Activated CD4-positive, alpha-beta T cell treated with anti-CD3 and anti-CD28 coated beads, Interleukin-2, amount 50 U/mL, for 48 hours (primary cell): ENCODE measurements at places on chromosomes 12 and 14.

DNA sequence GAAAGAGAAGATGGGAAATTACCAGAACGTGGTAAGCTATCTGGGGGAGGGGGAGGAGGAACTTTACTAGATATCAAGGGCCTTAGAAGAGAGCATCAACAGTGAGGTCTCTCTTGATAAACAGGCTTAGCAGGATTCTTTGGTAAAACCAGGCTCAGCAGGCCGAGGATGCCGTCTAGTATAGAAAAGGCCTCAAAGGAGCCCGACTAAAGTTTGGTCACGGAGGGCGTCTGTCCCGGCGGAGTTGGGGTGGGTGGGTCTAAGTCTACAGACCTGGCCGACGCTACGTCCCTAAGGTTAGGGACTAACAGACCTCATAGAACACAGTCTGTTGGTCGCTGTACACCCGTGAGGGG lies 538 bp upstream of the TIGAR start:
- no peak for DNase-seq

DNA sequence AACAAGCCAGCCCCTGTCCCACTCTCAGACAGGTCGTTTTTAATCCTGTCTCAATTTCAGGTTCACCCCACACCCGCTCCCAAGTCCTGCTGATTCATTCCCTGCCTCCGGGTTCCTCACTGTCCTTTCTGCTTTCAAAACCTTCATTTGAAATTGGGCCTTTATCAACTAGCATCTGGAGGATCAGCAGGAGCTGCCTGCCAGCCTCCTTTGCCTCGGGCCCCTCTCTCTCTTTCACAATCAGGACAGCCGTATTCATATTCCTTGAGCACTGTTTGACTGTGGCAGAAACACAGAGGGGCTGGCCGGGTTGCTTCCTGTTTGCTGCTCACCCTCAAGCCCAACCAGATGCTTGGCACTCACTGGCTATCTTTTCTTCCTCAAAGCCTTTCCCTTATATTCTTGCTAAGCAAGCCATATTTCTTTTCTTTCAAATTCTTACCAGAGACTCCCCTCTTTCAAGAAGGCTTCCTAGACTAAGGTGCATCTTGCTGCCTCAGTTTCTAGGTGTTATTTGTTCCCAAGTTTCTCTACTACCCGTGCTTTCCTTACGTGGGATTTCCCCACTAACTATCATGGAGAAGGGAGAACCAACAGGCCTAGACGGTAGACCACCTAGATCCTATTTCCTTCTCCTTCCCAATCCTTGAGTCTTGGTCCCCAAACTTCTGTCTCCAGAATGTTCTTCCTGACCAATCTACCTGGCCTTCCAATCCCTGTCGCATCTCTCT lies 3.0 kb downstream of the GALNT6 start:
- no peak for DNase-seq

DNA sequence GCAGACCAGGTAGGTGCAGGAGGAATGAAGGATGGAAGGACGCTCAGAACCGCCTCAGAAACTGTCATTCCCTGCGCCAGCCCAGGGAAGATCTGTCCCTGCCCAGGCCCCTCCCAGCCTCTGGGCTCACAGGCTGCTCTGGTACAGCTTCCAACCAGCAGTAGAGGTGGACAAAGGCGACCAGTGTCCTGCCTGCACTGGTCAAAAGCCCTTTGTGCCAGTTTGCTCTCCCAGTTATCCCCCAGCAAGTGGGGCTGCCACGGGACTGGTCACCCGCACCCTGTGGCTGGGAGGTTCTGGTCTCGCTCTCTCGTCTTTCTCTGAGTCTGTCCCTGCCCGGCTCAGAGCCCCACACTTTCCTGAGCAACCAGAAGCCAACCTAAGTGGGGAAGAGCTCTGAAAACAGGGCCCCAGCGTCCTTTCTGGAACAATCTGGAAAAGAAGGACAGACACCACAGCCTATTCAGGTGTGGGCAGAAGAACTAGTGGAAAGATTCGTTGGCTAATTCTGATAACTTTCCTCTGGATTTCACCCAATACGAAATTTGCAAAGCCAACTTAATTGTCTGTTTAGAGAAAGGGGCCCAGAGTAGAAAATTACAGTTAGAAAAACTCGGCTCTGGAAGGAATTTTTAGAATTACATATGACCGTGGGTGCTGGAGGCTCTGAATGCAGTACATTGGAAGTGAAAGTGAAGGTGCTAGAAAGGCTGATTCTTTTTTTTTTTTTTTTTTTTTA lies 21.7 kb downstream of the SNRNP35 start:
- no peak for DNase-seq

DNA sequence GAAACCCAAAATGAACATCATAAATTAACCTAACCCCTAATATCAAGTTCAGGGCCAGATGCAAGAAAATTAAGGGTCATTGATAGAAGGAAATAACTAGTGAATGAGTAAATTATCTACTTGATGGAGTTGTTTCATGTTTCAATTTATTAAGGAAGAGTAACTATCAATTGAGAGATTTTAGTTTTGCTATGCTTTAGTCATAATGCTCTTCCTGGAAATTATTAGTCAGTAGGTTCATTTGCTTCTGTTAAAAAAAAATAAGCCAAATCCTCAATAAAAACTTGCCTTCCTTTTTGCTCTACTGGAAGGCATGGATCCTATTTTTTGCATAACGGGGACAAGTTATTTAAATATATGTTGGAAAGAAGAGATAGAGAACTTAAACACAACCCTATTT lies 59.0 kb upstream of the HIF1A start:
- no peak for DNase-seq

- no peak for DNase-seq
Measured at GRCh38 chr12:105637470-105637869, 307.0 kb downstream of the C12orf75 start.

DNA sequence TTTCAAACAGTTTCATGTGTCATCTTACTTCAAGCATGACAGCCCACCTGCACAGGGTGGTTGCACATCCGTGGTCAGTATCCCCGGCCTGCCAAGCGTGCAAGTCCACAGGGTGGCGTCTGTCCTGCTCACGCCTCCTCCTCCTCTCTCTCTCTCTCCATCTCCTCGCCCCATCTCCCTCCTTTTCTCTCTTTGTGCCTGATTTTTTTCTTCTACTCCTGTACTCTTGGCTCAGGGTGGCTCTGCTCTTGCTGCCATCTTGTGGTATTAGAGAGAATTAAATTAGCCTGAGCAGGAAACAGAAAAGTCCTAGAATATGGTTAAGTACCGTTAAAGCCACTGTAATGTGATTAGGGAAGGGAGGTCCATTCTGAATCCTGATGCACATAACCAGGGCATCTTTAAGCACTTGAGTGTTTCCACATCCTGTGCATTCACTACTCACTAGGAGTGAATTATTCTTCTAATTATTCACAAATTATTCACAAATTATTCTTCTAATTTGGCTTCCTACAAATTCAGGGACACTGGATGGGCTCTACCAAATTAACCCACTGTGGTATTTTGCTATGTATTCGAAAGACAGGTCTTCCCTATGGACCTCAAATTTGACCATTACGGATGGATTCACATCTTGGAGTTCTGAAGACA lies 25.5 kb upstream of the DTX1 start:
- DNase-seq, result no peak

GRCh38 chr12:45666816-45667215 lies 62.7 kb upstream of the ARID2 start:
- no peak for DNase-seq

DNA sequence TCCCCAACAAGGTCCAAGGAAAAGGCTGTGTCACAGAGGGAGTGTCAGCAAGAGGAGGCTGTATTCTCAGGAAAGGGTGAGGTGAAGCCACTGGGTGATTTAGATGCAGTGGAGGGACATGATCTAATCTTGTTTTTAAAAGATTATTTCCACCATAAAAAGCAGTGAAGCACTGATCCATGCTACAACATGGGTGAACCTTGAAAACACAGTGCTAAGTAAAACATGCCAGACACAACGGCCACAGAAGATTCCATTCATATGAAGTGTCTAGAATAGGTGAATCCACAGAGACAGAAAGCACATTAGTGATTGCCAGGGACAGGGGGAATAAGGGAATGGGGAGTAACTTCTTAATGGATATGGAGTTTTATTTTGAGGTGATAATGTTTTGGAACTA lies 12.8 kb downstream of the RITA1 start:
- no peak for DNase-seq

GRCh38 chr14:94054936-94055335 lies 26.1 kb downstream of the DDX24 start:
- no peak for DNase-seq

DNA sequence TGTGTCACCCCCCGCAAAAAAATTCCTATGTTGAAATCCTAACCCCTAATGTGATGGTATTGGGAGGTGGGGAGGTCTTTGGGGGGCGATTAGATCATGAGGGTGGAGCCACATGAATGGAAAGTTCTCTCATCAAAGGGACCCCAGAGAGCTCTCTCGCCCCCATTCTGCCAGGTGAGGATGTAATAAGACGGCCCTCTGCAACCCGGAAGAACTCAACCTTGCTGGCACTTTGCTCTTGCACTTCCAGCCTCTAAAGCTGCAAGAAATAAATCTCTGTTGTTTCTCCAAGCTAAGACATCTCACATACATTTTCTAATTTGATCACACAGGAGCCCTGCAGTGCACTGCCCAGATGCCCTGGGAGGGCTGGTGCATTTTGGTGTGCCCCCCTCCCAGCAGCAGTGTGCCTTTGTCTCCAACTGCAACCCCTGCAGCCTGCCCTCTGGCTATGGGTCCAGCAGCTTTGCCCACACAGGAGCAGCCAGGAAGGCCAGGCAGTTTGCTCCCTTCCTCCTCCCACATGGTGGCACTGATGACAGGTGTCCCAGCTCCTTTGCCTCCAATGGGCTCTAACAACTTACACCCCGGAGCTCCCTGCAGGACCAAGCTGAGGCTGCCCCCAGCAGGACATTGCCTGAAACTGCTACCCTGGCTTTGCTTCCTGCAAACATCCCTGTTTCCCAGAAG lies 59.3 kb downstream of the C14orf132 start:
- peak; percentile 23 for DNase-seq

- peak; percentile 72 for DNase-seq
Measured at GRCh38 chr14:91405241-91405721, 12.3 kb downstream of the CCDC88C start.

- no peak for DNase-seq
Measured at GRCh38 chr14:93317875-93318807, 14.7 kb downstream of the BTBD7 start.

DNA sequence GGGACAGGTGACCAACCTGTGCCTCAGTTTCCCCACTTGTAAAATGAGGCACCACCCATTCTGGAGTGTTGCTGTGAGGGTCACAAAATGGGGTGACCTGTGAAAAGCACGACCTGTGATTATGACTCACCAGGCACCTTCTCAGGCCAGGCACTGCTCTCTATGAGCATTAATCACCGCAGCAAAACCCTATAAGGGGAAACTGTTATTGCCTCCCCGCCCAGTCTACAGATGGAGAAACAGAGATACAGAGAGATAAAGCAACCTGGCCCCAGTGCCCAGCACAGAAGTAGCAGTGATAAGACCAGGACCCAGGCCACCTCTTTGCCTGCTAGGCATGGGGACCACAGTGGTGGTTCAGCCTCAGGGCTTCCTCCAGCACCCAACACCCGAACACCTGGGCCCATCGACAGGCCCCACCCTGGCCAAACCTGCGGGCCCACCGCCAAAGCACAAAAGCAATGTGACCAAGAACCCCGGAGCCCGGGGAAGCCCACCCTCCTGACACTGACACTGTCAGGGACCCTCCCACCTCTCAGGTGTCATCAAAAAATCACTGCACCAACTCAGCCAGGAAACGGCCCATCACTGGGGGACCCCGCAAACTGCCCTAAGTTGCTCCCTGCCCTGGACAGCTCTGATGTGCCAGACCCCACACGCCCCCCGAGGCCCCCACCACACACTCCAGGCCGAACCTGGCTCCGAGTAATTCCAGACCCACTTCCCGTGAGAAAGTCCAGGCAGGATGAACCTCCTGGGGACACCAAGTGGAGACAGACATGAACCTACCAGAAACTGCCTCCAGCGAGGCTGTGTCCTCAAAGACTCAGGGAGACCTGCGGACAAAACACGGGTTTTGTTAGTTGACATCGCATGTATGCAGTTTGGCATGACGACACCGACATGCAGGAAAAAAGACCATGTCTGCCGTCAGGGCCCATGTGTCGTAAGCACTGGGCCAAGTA lies 32.4 kb downstream of the NCOR2 start:
- DNase-seq, result no peak

DNA sequence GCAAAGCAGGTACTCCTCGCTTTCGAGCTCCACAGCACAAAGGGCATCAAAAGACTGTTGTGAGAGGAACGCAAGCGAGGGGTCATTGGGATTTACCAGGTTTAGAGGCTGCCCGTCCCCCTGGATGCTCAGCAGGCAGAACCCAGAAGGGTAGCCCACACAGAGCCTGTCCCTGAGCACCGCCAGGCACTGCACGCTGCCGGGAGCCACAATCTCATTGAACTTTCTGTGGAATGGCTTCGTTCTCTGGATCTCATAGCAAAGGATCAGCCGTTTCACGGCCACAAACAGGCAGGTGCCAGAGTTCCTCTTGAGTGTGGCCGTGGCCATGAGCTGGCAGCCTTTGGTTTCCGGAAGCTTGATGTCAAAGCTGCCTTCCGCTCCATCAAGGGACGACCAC lies 21.5 kb downstream of the AMN start:
- DNase-seq, result no peak

DNA sequence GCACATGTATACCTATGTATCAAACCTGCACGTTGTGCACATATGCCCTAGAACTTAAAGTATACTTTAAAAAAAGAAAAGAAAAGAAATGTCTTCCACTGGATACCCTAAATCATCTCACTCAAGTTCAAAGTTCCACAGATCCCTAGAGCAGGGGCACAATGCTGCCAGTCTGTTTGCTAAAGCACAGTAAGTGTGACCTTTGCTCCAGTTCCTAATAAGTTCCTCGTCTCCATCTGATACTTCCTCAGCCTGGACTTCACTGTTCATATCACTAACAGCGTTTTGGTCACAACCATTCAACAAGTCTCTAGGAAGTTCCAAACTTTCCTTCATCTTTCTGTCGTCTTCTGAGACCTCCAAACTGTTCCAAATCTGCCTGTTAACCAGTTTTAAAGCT lies 118.3 kb downstream of the BMP4 start:
- DNase-seq, result no peak

- no peak for DNase-seq
Measured at GRCh38 chr14:96979611-96980074, 182.5 kb downstream of the VRK1 start.

DNA sequence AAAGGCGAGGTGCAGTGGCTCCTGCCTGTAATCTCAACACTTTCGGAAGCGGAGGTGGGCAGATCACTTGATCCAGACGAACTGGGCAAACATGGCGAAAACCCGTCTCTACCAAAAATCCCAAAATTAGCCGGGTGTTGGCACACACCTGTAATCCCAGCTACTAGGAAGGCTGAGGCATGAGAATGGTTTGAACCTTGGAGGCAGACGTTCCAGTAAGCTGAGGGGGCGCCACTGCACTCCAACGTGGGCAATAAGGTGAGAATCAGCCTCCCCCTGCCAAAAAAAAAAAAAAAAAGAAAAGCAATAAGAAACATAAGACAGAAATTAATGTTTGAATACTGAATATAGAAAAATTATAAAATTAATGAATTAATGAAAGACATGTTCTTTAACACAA lies 928.7 kb downstream of the LRFN5 start:
- DNase-seq, result no peak

GRCh38 chr14:91752961-91753360 lies 21.1 kb upstream of the CATSPERB start:
- no peak for DNase-seq
